ENCODE measurements at places on chromosomes 6 and 20. TPM values are rescaled to one million over a fixed set of nuclear protein-coding genes. Genes with fewer than 3 reads are reported as not detected.

GRCh38 chr20:56760610-56761009, 131.5 kb downstream of the TFAP2C start:
- H3K27me3 ChIP-seq = no peaks in the 10 kb centered on the region
- H3K4me3 ChIP-seq = no peak overlapping the region
- no peak for DNase-seq
- no peaks in the 10 kb centered on the region for H3K4me1 ChIP-seq

GRCh38 chr6:56911847-56912246, 43.1 kb upstream of the BEND6 start:
- no peak overlapping the region for H3K4me3 ChIP-seq
- H3K36me3 ChIP-seq = no peaks in the 10 kb centered on the region
- no peaks in the 10 kb centered on the region for H3K27me3 ChIP-seq
- no peaks in the 10 kb centered on the region for H3K4me1 ChIP-seq
- no peak overlapping the region for H3K27ac ChIP-seq

DNA sequence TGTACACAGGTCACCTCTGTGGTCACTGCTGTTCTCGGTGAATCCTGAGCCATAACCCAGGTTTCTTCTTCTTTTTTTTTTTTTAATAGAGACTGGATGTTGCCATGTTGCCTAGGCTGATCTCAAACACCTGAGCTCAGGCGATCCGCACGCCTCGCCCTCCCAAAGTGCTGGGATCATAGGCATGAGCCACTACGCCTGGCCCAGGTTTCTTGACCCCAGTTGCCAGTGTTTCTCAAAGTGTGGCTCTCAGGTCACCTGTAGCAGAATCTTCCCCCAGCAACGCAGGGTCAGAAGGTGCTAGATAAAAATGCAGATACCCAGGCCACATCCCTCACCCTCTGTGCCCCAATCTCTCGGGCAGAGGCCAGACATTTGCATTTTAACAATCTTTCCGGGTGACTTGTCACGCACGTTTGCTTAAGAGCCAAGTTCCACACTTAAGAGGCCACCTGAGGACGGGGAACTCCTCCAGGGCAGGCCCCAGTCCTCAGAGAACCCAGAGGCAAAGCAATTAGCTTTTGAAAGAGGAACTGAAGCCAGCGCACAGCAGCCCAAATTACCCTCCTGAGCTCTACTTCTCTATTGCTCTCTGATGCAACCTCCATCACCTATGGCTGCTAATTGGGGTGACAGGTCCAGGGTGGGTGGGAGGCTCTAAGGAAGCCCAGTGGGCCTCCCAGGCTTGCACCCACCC, 81.8 kb downstream of the NFATC2 start:
- no peak overlapping the region for H3K4me3 ChIP-seq
- DNase-seq = peak; percentile 64
- peaks cover 16% of the 10 kb centered on the region for H3K4me1 ChIP-seq

- no peaks in the 10 kb centered on the region for H3K27me3 ChIP-seq
- H3K4me3 ChIP-seq = no peak overlapping the region
- H3K4me1 ChIP-seq = no peaks in the 10 kb centered on the region
- no peaks in the 10 kb centered on the region for H3K36me3 ChIP-seq
- DNase-seq = no peak
Observed at GRCh38 chr6:24148154-24148570, 22.1 kb downstream of the NRSN1 start.

GRCh38 chr6:100105138-100105537, 111.1 kb upstream of the MCHR2 start:
- no peak for DNase-seq
- no peak overlapping the region for H3K27ac ChIP-seq
- H3K36me3 ChIP-seq = no peaks in the 10 kb centered on the region
- H3K27me3 ChIP-seq = no peaks in the 10 kb centered on the region

DNA sequence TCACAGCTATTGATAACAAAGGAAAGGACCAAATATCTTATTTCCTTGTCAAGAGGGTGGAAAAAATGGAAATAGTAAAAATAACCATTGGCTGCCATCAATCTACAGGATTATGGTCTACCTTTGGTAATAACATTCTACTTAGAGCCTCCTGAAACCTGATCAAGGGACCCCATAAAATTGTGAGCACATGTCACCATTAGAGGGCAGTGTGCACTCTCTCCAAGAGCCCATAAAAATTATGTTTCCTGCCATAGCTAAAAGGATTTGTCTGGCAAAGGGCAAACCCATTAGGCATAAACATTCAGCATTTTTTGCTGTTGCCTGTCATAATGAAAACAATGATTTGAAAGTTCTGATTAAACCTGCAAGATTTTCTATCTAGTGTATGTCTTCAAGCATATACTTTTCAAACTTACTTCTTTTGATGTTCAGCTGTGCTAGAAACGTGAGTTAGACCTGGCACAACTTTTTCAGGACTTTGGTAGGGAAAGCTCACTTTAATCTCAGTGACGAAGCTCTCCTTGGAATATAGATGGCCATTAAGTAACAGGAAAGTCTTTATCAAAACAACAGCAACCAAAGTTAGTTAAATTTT, 120.7 kb upstream of the ZFP64 start:
- no peak overlapping the region for H3K27ac ChIP-seq
- H3K27me3 ChIP-seq = no peaks in the 10 kb centered on the region
- DNase-seq = peak; percentile 7
- no peaks in the 10 kb centered on the region for H3K4me1 ChIP-seq
- no peaks in the 10 kb centered on the region for H3K36me3 ChIP-seq

GRCh38 chr6:158923805-158924498, 76.0 kb downstream of the RSPH3 start:
- no peaks in the 10 kb centered on the region for H3K27me3 ChIP-seq
- no peak overlapping the region for H3K4me3 ChIP-seq
- no peak overlapping the region for H3K27ac ChIP-seq
- H3K4me1 ChIP-seq = no peaks in the 10 kb centered on the region

The NCOA5 gene
- polyA plus RNA-seq = 34.6 TPM

GRCh38 chr6:168826726-168827585, 386.0 kb downstream of the SMOC2 start:
- no peak for DNase-seq
- no peak overlapping the region for H3K4me3 ChIP-seq
- no peaks in the 10 kb centered on the region for H3K27me3 ChIP-seq
- H3K4me1 ChIP-seq = no peaks in the 10 kb centered on the region
- no peak overlapping the region for H3K27ac ChIP-seq

- no peaks in the 10 kb centered on the region for H3K36me3 ChIP-seq
- H3K4me3 ChIP-seq = no peak overlapping the region
- H3K27me3 ChIP-seq = no peaks in the 10 kb centered on the region
- H3K27ac ChIP-seq = no peak overlapping the region
Observed at GRCh38 chr6:38187811-38188590, 368.5 kb downstream of the ZFAND3 start.

DNA sequence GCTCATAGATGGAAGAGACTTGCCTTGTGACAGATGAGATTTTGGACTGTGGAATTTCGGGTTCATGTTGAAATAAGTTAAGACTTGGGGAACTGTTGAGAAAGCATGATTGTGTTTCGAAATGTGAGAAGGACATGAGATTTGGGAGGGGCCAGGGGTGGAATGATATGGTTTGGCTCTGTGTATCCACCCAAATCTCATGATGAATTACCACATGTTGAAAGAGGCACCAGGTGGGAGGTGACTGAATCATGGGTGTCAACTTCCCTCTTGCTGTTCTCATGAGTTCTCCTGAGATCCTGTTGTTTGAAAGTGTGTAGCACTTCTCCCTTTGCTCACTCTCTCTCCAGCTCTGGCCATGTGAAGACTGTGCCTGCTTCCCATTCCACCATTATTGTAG, 17.9 kb downstream of the AHI1 start:
- no peaks in the 10 kb centered on the region for H3K27me3 ChIP-seq
- DNase-seq = no peak

DNA sequence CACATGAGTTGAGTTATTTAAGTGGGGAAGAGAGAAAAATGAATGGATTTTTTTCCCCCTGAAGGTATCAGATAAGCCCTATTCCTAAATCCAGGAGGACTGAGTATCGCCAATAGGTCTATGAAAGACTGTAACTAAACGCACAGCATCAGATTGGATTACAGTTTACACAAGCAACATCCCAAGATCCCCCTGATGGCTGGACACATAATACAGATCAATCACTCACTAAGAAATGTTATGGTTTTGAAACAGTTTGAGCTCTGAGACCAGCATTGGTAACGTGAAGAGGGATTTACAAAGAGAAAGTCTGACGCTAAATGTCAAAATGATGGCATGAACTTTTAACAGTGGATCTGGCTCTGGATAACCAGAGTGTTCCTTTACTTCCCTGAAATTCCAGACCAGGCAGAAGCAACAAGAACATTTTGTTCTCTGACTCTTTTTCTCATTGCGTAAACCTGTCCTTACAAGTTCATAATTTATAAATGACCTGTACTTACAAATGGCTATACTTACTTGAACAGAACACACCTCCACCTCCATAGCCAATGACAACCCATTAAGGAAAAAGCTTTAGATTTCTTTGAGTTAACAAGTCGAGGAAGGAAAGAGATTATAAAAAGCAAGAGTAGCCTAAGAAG, 131.8 kb upstream of the BEND3 start:
- DNase-seq = no peak
- H3K4me3 ChIP-seq = no peak overlapping the region
- H3K27me3 ChIP-seq = no peaks in the 10 kb centered on the region
- H3K36me3 ChIP-seq = no peaks in the 10 kb centered on the region
- no peak overlapping the region for H3K27ac ChIP-seq

The MANEA gene
- polyA plus RNA-seq = 18.1 TPM

DNA sequence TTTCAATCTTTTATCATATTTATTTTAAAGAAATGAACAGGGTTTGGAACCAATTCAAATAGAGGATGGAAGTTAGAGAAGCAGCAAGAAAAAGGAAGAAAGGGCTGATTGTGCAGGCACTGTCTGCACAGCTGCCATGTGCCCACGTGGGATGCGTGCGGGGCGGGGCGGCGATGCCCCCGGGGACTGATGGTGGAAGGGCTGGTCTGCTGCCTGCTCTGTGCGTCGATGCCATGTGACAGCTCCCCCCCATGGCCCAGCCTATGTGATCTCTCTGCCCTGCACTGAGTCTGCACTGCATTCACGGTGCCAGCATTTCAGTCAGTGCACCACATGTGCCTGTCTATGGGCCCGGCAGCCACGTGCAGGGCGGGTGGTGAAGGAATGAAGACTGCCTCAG, 96.4 kb downstream of the IRF4 start:
- no peak for DNase-seq
- H3K27me3 ChIP-seq = no peaks in the 10 kb centered on the region
- H3K4me1 ChIP-seq = peaks cover 35% of the 10 kb centered on the region
- no peak overlapping the region for H3K4me3 ChIP-seq
- H3K27ac ChIP-seq = no peak overlapping the region

The LY6G5B gene
- polyA plus RNA-seq = 7.4 TPM

DNA sequence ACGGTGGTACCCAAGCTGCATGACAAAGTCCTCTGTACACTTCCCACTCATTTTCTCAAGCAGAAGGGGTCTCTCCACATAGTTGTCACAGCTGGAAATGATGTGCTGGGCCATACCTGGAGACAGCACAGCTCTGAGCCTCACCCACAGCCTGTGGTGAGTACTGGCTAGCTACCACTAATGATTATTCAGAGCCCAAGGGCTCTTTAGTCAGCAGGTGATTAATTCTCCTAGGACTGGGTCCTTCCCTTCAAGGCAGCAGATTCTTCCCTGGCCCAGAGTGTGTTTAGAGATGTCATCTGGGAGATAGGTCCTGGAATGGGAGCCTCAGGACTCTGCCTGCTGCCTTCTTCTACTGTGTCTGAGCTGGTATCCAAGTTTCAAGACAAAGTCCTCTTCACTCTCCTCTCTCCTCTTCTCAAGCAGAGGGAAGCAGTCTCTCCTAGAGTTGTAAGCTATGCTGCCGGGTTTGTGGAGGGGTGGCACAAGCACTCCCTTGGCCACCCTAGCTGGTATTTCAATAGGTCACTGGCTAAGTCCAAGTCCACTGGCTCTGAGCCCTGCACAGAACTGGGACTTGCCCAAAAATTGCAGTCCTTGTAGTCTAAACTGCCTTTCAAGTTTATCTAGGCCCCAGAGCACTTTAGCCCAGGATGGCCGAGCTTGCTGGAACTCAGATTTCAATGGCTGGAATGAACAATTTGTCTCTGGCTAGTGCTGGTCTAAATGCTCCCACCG, 49.8 kb upstream of the VGLL2 start:
- H3K27ac ChIP-seq = no peak overlapping the region
- H3K27me3 ChIP-seq = no peaks in the 10 kb centered on the region
- no peak overlapping the region for H3K4me3 ChIP-seq
- H3K4me1 ChIP-seq = no peaks in the 10 kb centered on the region
- H3K36me3 ChIP-seq = no peaks in the 10 kb centered on the region

The SPDEF gene
- not detected for polyA plus RNA-seq

GRCh38 chr6:148671085-148671484, 75.7 kb upstream of the UST start:
- H3K27me3 ChIP-seq = no peaks in the 10 kb centered on the region
- H3K27ac ChIP-seq = no peak overlapping the region
- DNase-seq = no peak
- H3K4me1 ChIP-seq = no peaks in the 10 kb centered on the region

DNA sequence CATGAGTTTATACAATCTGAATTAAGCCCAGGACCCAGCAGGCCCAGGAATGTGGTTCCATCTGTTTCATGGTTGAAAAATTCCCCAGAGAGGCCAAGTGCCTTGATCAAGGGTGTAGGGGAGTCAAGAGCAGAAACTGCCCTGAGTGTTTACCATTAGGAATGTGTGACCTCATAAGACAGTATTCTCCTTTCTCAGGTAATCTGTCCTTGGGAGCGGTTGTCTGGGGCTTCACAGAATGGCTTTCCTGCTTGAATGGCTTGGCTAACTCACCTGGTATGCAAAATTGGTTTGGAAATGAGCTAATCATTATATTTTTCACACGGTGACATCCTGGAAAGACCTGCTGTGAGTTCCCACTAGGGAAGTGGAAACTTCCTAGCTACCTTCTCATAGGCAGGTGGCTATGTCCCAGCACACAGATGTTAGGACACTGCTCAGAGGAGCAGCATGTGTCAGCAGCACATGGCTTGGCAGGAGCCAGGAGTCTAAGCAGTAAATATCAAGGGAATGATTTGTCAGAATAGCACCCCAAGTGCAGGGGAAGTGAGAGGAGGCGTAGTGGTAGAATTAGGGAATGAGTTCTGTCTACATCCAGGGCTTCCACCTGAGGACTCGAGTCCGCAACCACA, 17.7 kb downstream of the CLIC5 start:
- H3K4me1 ChIP-seq = no peaks in the 10 kb centered on the region
- no peak overlapping the region for H3K4me3 ChIP-seq
- H3K27me3 ChIP-seq = no peaks in the 10 kb centered on the region
- no peak overlapping the region for H3K27ac ChIP-seq

DNA sequence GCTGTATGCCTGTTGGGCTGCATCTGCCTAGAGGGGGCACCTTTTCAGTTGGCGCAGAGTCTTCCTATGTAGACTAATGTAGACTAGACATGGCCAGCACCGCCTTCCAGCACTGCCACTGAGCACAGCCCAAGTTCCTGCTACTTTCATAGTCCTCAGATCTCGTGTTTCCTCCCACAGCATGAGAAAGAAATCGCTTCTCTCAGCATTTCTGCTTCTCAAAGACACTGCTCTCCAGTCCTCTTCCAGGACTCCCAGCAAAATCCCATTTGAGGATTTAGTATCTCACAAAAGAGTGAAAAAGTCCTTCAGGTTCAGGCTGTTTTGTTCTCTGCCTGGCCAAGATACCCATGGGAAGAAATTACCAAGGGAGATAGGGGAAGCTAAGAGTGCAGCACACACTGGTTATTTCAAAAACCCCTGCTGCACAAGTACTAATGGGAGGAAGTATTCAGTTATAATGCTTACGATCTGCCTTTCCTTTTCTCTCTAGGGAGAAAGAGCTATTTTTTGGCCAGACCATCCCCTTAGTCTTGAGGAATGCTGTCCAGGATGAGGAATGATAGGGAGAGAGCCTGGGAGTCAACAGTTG, 35.7 kb downstream of the OGFRL1 start:
- H3K27me3 ChIP-seq = no peaks in the 10 kb centered on the region
- no peak for DNase-seq

The TCF21 gene
- polyA plus RNA-seq = not detected

- peaks cover 14% of the 10 kb centered on the region for H3K4me1 ChIP-seq
- H3K27me3 ChIP-seq = no peaks in the 10 kb centered on the region
- H3K4me3 ChIP-seq = no peak overlapping the region
- no peak overlapping the region for H3K27ac ChIP-seq
Observed at GRCh38 chr6:32922083-32922482, 18.7 kb downstream of the HLA-DMB start.
